Stimulated activated CD4-positive, alpha-beta T cell treated with anti-CD3 and anti-CD28 coated beads, Interleukin-1b, Interleukin-23, amount 100 ng/mL, for 1 hour (primary cell): ENCODE measurements at places on chromosomes 11 and 22.

DNA sequence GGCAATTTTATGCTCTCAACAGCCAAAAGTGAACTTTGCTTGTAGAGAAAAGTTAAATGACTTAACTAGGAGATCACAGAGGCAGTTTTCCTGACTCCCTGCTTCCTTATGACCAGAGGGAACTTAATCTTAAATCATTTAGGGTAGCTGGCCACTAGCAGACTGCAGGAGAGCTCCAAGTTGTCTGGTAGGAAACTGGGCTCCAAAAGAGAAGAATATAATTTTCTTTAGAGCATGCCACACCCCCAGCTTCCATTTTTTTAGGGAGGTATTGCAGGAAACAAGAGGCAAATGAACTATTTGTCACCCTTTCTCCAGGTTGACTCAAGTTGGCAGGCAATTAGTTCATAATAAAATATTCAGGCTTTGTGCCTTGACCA lies 2.6 kb downstream of the METTL15 start:
- DNase-seq: no peak

- no peak for DNase-seq
Measured at GRCh38 chr11:36777311-36777710, 179.3 kb upstream of the RAG2 start.

- DNase-seq: no peak
Measured at GRCh38 chr22:36369922-36370791, 17.6 kb downstream of the MYH9 start.

GRCh38 chr11:47259232-47259977 lies 1.6 kb downstream of the NR1H3 start:
- no peak for DNase-seq

GRCh38 chr11:83174008-83174407 lies 17.1 kb downstream of the PCF11 start:
- no peak for DNase-seq

GRCh38 chr22:46652847-46653331 lies 32.7 kb downstream of the GRAMD4 start:
- DNase-seq: no peak

- DNase-seq: no peak
Measured at GRCh38 chr22:42719133-42719532, 1.5 kb downstream of the A4GALT start.

GRCh38 chr11:108985945-108986279 lies 321.0 kb downstream of the DDX10 start:
- DNase-seq: no peak

GRCh38 chr11:32821517-32821916 lies 8.2 kb upstream of the PRRG4 start:
- no peak for DNase-seq

DNA sequence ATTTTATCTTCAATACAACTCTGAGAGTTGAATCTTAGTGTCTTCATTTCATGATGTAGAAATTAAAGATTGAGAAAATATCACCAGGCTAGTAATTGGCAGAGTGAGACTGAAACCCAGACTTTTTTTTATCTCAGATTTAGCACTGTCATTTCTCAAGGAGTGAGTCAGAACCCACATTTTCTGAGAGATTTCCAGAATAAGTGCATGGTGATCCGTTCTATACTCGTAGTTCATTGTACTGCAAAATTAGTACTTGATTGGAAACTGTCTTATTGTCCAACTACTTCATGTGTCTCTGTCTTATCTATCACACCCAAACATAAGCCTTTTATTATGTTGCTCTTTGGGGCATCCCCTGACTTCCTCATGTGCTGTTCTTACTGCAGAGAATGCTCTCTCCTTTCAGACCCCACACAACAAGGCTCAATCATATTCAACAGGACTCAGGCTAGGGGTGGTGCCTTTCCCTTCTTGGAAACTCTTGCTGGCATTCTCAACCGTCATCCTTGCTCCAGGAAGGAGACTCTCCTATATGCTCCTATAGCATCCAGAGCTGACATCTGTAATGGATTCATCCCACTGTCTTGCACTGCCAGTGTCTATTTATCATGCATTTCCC lies 76.7 kb upstream of the BLID start:
- DNase-seq: no peak

- no peak for DNase-seq
Measured at GRCh38 chr11:13577881-13578280, 82.1 kb upstream of the PTH start.

DNA sequence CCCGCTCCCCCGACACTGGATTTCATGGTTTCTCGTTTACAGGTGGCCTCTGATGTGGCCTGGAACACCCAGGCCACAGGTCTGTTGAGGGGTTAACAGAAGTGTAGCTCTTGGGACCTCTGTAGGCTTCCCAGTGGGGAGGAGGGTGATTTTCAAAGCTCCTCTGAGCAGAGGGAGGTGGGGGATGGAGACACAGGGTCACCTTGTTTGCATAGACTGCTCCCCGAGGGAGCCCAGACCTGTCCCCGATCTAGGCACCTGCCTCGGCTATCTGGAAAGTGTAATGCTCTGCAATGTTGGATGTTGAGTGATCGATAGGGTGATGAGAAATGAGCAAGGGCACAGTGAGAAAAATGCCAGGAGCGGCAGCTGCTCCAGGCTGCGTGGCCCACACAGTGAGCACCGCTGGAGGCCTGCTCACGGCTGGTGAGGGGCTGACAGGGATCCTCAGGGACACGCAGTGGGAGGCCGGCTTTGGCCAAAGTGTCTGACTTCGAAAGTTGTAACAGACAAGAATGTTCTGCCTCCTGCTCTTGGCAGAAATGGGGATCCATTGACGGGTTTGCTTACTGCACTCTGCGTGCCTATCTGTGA lies 594.1 kb downstream of the BRD1 start:
- no peak for DNase-seq

DNA sequence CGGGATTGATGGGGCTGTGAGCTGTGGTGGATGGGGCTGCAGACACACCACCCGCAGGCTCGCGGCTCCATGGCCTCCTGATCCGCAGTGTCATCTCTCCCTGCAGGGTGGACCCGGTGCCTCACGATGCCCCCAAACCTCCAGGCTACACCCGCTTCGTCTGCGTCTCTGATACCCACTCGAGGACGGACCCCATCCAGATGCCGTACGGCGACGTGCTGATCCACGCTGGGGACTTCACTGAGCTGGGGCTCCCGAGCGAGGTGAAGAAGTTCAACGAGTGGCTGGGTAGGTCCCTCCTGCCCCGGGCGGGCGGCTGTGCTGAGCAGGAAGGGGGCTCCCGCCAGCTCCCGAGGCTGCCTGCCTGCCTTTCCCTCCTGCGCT lies 23.1 kb downstream of the MPPED1 start:
- DNase-seq: no peak

DNA sequence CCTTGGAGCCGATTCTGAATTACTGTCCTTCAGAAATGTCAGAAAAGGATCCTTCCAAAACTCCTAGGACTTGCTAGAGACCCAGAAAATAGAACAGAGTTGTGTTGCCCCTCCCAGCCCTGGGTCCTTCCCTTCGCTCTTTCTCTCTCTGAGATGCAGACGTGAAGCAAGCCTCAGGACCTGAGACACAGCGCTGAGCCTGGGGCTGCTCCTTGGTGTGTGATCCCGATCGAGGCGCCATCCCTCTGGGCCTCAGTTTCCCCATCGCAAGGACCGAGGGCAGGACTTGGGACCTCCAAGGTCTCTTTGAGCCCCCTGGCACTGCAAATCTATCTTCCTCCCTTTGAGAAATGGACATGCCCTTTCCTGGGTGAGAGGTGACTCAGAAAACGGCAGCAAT lies 533.5 kb downstream of the TBC1D22A start:
- no peak for DNase-seq

DNA sequence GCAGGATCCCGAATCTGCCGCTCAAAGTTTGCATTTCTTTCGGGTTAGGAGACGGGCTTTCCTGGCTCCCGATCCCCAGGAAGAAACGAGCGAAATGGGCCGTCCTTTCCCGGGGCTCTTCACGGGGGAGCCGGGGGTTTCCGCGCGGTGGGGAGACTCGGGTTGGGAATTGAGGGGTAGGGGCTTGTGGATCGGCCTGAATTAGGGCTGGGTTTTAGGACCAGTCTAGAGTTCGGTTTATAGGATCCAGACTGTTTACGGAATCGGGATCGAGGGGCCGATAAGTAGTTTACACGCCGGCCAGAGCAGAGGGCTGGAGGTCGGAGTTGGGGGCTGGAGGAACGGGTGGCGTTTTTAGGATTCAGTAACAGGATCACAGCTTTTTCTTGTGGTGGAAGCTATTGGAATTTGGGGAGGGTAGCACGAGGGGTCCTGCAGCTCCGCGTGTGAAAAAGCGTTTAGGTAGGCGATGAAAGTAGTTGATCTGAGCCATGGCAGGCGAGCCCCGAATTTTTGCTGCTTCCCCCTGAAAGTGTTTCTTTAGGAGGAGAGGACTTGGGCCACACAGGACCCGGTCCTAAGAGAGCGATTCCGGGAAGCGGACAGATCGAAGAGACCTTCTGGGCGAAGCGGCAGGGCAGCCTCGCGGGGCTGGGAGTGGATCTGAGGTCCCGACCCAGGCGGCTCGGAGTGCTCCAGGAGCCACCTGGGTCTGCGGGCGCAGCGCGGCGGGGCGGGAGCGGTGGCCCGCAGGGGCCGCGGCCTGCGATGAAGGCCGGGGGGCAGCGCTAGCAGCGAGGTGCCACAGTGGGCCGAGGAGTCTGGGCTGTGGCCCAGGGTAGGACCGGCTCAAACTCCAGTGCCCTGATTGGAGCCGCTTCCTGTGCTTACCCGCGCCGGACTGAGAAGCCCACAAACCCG lies 1.6 kb downstream of the PKNOX2 start:
- DNase-seq: no peak

- no peak for DNase-seq
Measured at GRCh38 chr22:36334821-36335603, 52.8 kb downstream of the MYH9 start.

DNA sequence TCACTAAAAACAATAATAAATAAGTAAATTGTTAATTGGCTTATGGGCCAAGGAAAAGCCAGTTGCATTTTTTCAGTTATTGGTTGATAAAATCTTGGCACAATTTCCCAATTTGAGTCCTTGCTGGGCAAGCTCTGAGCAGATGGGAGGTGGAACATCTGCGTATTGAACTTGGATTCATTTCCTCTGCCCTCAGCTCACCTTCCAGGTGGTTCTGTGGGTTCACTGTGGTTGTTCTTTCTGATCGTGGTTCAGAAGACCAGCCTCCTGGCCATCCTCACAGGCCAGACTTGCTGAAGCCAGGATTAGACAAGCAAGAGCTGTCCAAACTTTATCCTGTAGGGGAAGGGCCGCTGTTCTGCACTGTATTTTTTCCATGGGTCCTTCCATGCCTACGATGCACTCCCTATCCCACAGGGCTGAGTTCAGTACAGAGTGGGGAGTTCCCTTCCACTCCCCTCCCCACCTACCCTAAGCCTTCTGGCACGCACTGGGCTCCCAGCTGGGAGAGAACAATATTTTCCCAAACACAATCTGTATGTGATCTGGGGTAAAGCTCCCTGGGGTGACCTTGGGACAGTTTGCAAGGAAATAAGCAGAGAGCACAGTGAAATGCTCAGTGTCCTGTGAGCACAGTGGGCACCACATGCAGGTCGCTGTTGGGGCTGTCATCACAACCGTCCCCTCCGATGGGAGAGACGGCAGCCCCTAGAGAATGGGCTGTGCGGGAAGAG lies 43.5 kb upstream of the TP53I11 start:
- no peak for DNase-seq

- DNase-seq: no peak
Measured at GRCh38 chr22:34997633-34998299, 68.2 kb upstream of the ISX start.

DNA sequence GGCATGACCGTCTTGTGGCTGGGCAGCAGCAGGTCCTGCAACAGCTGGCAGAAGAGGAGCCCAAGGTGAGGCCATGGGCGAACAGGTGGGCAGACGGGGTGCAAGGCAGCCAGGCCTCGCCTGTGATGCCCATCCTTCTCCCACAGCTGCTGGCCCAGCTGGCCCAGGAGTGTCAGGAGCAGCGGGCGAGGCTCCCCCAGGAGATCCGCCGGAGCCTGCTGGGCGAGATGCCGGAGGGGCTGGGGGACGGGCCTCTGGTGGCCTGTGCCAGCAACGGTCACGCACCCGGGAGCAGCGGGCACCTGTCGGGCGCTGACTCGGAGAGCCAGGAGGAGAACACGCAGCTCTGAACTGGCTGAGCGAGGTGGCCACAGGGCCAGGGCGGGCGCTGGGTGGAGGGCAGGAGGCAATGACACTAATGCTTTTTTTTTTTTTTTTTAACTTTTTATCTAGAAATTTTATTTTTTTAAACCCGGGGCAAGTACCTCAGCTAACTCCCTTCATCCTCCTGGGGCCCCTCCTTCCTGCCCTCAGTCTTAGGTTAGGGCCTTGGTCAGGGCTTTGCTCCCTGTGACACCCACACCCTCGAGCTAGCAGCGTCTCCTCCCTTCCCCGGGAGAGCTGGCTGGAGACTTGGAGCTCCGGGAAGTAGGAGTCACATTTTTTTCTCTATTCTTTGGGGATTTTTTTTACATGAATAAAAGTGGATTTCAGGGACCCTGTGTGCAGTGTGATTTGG lies 16.0 kb downstream of the PLCB3 start:
- no peak for DNase-seq

GRCh38 chr22:22422629-22423112 lies 85.9 kb downstream of the ZNF280B start:
- DNase-seq: no peak

- no peak for DNase-seq
Measured at GRCh38 chr11:110373051-110373702, 56.6 kb upstream of the FDX1 start.

DNA sequence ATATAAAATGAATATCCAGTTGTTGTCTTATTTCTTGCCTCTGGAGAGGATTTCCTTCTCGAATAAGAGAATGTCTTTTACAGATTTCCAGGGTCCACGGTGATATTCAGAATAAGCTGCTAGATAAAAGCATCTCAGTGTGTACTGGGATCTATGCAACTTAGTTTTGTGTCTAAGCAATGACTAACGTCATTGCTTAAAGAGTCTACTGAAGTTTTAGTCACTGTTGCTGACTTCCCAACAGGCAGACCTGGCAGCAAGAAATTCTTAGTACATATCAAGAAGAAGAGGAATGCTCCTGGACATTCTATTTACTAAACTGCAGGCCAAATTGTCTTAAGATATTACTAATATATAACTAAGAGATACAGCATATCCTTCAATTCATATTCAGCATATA lies 70.3 kb downstream of the SOX6 start:
- no peak for DNase-seq

- DNase-seq: no peak
Measured at GRCh38 chr11:14234446-14234845, 124.5 kb downstream of the RRAS2 start.
